ENCODE measurements at places on chromosomes 6 and 20.
A peak's percentile ranks its signal among the peaks of the same experiment; 100 is the strongest.

GRCh38 chr6:92159046-92159445 is 1260.3 kb downstream of the EPHA7 start:
- no peak for DNase-seq

GRCh38 chr6:112821476-112821875 is 474.3 kb downstream of the RFPL4B start:
- no peak for DNase-seq

GRCh38 chr6:21118216-21118780 is 475.3 kb upstream of the SOX4 start:
- DNase-seq: no peak

DNA sequence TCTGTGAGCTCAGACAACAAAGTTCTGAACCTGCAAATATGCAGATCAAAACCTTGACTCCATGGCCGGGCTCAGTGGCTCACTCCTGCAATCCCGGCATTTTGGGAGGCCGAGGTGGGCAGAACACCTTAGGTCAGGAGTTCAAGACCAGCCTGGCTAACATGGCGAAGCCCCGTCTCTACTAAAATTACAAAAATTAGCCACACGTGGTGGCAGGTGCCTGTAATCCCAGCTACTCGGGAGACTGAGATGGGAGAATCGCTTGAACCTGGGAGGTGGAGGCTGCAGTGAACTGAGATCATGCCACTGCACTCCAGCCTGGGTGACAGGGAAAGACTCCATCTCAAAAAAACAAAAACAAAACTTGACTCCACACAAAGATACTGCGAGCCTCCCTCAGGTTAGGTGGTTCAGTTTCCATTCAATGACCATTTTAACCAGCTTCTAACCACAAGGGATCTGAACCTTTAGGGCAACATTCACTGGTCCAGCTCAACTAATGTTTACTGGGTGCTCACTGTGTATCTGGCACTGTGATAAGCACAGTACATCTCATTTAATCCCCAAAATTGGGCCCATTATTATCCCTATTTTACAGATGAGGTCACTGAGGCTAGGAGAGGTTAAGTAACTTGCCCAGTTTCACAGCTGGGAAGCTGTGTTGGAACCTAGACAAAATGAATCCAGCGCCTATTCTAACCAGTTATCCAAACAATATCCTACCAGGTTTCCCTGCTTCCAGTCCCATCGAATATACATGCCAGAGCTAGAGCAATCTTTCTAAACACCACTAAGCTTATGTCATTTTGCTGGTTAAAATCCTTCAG is 1.8 kb downstream of the SNRPB start:
- DNase-seq: no peak

- DNase-seq: no peak
Measured at GRCh38 chr6:72931325-72931887, 293.9 kb downstream of the KHDC1L start.

DNA sequence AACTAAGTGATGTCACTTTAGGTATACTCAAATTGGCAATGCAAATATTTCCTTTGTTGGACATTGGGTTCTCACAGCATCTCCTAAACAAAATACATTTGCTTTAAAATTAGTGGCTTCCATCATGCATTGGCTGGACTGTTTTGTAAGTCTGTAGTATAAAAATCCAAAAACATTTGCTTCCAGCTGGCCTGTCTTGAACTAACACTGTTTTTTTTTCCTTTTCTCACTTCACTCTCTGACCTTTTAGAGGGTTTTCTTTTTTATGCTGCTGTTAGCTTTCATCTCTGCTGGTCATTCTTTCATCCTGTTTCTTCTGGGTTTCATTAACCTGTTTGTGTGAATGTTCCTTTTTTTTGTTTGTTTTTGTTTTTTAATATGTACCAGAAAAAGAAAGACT is 121.7 kb upstream of the MLIP start:
- no peak for DNase-seq

GRCh38 chr20:25223179-25223661 is 24.7 kb upstream of the PYGB start:
- DNase-seq: no peak

- DNase-seq: peak; percentile 8
Measured at GRCh38 chr6:5665173-5665572, 341.6 kb downstream of the NRN1 start.
